ENCODE measurements at places on chromosomes 5 and 9. TPM values are rescaled to one million over a fixed set of nuclear protein-coding genes. Genes with fewer than 3 reads are reported as not detected.
A peak's percentile ranks its signal among the peaks of the same experiment; 100 is the strongest.

- peak; percentile 36 for DNase-seq
- no peak overlapping the region for H3K27ac ChIP-seq
- H3K27me3 ChIP-seq = no peaks in the 10 kb centered on the region
- H3K4me1 ChIP-seq = peaks cover 18% of the 10 kb centered on the region
- no peaks in the 10 kb centered on the region for H3K36me3 ChIP-seq
- no peak overlapping the region for H3K4me3 ChIP-seq
These were observed 86.9 kb downstream of the BASP1 start for GRCh38 chr5:17304282-17304681.

NEUROG1 gene
- not detected for total RNA-seq

GRCh38 chr9:113665064-113665463 is 201.5 kb downstream of the RGS3 start:
- no peak for DNase-seq
- H3K27ac ChIP-seq = no peak overlapping the region
- H3K4me3 ChIP-seq = no peak overlapping the region
- H3K4me1 ChIP-seq = no peaks in the 10 kb centered on the region

DNA sequence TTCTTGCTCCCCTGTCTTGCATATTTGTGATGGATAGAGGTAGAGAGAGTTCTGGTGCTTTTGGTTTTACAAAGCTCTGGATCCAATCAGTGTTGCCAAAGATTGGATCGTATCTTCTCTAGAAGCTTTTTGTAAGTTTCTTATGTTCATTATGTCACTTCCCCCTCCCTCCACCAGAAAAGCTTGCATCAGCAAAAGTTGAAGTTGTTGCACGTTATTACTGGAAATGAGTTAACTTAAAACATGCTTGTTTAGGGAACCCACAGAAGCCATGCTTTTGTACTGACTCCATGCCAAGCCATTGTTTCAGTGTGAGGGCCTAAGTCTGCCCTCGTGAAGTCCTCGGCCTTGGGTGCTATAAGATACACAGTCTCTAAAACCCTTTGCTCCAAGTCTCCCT is 186.5 kb downstream of the ERCC6L2 start:
- no peak for DNase-seq
- no peak overlapping the region for H3K4me3 ChIP-seq
- H3K36me3 ChIP-seq = no peaks in the 10 kb centered on the region
- peaks cover 3% of the 10 kb centered on the region for H3K27me3 ChIP-seq

PCDHB2 gene
- 44.3 TPM for total RNA-seq

DNA sequence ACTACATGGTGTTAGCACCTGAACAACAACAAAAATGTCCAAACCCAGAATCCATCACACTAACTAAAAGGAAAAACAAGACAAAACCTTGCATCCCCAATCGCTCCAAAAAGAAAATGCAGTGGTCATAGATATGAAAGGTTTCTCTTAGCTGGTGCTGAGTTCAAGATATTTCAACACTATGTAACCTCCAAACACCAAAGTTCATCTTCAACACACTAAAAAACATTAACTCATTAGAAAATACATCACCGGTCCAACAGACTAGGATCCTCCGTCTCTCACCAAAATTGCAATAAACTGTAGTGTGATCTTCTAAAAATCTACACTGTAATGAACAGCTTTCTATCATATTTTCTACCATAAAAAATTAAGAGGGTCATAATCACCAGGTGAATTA is 60.8 kb downstream of the ECPAS start:
- no peak overlapping the region for H3K4me3 ChIP-seq
- H3K36me3 ChIP-seq = peaks cover 41% of the 10 kb centered on the region
- H3K27ac ChIP-seq = no peak overlapping the region
- H3K4me1 ChIP-seq = no peaks in the 10 kb centered on the region
- DNase-seq = no peak

CTSV gene
- 36.3 TPM for total RNA-seq

PRDM9 gene
- not detected for total RNA-seq

All from astrocyte (in vitro differentiated cells and primary cell).